Stimulated activated CD8-positive, alpha-beta memory T cell treated with anti-CD3 and anti-CD28 coated beads, Interleukin-4, amount 100 ng/mL, for 4 hours (primary cell): ENCODE measurements at places on chromosomes 2 and 18.

DNA sequence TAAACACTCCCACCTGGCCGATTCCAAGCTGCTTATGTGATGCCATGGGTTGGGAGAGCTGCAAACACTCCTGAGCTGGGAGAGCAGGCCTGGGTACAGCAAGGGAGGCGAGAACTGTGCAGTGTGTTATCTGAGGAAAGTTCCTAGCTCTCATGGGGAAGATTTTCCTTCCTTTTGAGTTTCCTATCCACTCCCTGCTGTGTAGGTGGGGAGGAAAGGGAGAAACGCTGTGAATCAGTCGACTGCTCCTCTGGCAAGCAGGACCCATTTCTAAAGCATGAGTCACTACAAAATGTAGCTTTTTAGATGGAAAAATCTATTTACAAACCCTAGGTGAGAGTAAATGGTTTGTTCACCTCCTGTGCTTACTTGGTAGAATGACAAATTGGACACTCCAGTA is 80.4 kb downstream of the SH3RF3 start:
- no peak for DNase-seq

DNA sequence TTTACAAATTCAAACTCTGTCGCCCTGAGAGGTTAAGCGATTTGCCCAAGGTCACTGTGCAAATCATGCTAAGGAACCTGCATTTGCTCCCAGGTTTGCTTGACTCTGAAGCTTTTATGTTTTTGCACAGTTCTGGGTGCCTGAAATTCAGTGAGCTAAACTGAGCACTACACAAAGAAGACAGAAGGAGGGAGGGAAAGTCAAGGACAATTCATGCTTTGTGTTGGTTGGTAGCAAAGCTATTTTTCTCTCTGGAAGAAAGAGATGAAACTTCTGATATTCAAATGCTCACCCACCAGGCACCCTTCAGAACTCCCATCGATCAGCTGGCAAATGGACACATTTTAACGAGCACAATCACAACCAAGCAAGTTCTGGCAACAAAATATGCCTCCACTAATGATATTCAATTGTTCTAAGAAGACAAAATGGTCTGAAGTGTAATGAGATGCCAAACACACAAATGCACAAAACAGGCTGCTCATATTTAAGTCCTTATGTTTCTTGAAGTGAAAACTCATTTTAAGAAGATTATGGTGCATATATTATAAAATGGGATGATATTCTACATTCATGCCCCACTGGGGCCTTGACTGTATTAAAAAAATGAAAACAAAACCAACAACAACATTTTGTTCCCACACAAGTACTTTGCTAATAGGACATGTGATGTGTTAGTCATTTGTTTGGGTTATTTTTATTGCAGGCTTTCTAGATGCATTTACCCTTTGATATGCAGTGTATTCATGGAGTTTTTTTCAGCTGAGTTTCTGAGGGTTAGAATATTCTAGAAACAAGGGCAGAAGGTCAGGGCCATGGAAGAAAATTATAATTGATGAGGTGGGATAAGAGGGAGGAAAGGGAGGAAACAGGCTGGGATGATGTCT is 445.6 kb upstream of the CELF4 start:
- DNase-seq: no peak

GRCh38 chr2:112699984-112700667 is 20.7 kb upstream of the NT5DC4 start:
- DNase-seq: no peak

- no peak for DNase-seq
Observed at GRCh38 chr18:832085-832681, 20.1 kb upstream of the YES1 start.

DNA sequence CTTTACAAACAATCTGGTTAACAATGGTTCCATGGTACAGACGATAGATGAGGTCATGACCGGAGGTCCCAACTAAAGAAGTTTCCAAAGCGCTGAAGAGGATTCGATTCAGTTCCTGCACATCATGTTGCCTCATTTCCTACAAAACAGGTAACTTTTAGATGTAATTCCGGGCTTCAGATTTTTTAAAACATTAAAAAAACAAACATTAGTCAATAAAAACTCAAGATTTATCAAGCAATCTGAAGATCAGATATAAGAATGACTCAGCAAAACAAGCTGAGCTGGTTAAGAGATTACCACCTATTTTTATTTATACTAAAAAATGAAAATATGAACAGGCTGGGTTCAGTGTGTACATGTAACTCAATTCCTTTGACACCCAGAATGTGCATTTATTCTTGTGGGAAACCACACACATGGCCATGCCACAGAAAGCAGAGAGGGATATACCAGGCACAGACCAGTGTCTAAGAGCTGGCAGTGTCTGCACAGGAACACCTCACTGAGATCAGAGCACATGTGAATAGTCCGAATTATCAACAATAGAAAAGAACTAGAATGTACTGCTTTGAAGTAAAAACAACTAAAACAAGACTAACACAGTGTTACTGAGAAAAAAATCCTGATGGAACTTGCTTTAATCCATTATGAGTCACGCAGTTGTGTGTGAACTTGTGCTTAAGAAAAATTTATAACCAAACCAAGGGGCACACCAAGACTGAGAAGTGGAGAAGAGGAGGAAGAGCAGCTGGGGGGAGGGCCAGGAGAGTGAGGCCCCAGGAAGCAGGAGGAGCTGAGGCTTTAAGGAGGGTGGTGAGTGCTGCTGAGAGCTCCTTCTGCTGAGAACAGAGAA is 9.5 kb downstream of the USP40 start:
- no peak for DNase-seq

DNA sequence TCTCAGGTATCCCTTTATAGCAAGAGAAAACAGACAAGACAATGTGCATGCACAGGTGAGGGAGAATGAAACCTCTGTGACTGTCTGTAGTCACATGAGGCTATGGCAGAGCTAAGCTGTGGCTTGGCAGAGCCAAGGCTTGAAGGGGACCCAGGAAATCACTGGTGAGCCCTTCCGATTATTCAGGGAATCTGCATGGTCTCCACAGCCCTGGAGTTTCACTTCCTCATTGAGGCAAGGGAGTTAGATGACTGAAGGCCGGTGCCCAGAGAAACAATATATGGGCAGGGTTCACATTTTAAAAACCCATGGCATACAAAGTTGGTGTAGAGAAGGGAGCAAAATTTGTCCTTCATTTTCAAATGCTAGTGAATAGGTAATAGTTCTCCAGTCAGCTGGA is 144.4 kb upstream of the REV1 start:
- no peak for DNase-seq

DNA sequence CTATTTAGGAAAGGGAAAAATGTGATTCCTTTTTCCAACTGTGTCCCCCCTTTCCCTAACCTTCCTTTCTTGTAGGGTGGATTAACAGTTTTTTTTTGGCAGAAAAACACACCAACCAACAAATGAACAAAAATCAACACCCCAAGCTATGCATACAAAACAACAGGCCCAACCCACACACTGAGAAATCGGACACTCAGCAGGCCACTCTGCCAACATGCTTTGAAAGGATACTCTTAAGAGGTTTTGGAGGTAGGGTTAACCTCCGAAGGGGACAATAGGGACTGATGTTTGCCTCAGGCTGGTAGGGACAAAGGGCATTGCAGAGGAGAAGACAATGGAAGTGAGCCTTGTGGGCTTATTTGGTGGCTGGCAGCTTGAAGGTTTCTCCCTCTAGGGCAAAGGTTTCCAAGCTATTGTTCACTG is 33.1 kb upstream of the POLE4 start:
- DNase-seq: no peak

DNA sequence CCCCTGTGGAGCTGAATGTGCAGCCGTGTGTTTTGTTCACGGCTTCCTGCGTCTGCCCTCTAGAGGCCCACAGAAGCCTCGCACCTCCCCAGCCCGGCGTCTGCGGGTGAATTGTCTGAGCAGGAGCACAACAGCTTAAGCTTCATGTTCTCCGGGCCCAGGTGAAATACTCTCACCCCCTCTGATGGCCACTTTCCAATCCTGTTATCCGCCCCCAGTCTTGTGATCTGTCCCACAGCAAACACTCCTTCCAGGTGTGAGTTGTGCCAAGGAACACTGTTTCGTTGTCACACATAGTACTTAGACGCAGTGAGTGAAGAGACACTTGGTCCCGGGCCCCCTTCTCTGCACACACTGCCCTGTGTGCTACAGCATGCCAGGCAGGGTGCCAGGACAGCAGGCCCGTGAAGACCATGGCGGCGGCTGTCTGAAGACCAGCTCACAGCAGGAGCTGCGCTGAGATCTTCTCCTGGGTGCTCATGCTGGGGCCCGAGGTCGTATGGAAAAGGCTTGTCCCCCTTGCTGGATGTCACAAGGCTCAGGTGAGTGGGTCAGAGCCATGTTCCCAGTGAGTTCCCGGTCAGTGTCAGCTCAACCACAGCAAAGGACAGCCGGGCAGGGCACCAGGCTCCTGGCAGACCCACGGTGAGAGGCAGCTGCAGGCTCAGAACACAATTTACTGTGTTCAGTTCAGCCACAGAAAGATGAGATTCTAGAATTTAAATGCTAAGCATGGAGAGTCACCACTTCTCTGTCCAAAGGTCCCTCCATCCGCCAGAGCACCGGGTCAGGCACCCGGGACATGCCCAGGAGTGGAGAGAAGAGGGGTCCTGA is 6.8 kb upstream of the PXDN start:
- peak; percentile 3 for DNase-seq

- no peak for DNase-seq
Observed at GRCh38 chr2:152176113-152176714, 651 bp upstream of the STAM2 start.
